Activated T-cell treated with anti-CD3 and anti-CD28 coated beads, Interleukin-2, amount 50 U/mL, for 48 hours (primary cell): ENCODE measurements at places on chromosomes 5 and 9.
A peak's percentile ranks its signal among the peaks of the same experiment; 100 is the strongest.

DNA sequence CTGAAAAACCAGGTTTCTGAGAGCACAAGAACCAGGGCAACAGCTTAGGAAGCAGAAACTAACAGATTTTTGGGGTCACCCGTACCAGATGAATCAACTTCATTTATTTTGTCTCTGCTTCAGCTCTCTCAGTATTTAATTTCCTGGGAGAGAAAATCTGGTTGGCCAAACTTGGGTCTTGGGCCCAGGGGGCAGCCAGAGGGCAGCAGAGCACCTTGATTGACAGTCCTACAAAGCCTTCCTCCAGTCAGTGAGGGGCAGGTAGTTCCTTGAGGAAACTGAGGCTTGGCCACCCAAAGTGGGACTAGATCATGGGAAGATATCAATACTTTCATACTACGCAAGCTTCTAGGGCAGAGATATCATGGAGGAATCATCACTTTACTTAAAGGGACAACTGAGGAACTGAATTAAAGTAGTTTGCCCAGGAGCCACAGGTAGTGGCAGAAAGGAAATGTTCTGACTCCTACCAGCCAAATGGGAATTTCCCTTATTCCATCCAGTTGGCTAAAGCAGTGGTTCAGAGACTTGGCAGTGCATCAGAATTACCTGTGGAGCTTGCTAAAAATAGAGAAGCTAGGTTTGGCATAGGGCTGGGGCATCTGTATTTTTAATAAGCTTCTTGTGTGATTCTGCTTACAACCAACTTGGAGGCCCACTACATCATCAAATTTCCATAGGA lies 21.5 kb upstream of the ARHGAP26 start:
- DNase-seq, result peak; percentile 62

GRCh38 chr5:173868096-173868880 lies 19.9 kb upstream of the CPEB4 start:
- DNase-seq, result no peak

DNA sequence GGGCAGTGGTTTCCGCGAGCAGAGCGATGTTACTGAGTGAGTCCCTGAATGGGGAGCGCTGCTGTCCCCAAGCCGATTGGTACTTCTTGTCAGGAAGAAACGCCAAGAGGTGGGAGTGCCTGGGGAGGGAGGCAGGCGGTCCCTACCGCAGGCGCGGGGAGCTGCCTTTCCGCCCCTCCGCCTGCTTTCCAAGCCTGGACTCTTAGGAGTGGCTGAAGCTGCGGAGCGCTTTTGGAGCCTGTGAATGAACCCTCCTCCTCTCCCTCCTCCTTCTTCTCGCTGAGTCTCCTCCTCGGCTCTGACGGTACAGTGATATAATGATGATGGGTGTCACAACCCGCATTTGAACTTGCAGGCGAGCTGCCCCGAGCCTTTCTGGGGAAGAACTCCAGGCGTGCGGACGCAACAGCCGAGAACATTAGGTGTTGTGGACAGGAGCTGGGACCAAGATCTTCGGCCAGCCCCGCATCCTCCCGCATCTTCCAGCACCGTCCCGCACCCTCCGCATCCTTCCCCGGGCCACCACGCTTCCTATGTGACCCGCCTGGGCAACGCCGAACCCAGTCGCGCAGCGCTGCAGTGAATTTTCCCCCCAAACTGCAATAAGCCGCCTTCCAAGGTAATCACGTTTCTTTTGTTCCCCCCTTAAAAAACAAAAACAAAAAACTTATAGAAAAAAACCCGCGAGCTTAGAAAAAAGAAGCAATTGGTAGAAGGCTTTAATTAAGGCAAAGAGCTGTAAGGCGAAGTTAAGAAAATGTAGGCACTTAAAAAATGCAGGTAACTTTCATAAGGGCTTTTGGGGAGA lies at the start of gene VCAN:
VCAN (plus strand) TSS at position 340 of the 808 bp plus-strand sequence. CDS start 11,775 bp downstream, outside the sequence.
- DNase-seq, result peak; percentile 25

- peak; percentile 96 for DNase-seq
These were observed 2.8 kb upstream of the MYORG start for GRCh38 chr9:34379334-34380033.

DNA sequence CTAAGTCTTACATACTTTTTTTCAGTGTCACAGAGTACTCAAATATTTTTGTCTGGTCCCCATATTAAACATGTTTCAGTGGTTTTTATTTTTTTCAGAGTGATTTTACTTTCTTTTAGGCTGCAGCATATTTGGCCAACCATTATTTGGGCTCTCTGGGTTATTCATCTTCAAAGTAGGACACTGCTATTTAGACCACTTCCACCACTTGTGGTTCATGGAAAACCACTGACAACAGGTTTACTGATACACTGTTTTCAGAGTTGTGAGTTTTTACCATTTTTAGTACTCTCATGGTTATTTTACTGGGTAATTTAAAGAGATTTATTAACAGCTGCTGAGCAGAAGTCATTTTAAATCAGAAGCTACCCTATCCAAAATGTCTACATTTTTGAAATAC lies 437.6 kb downstream of the KIAA0825 start:
- DNase-seq, result no peak

GRCh38 chr5:39850291-39850690 lies 425.5 kb upstream of the DAB2 start:
- DNase-seq, result no peak

- DNase-seq, result no peak
These were observed 382.4 kb downstream of the TMEM167A start for GRCh38 chr5:82694711-82695285.

DNA sequence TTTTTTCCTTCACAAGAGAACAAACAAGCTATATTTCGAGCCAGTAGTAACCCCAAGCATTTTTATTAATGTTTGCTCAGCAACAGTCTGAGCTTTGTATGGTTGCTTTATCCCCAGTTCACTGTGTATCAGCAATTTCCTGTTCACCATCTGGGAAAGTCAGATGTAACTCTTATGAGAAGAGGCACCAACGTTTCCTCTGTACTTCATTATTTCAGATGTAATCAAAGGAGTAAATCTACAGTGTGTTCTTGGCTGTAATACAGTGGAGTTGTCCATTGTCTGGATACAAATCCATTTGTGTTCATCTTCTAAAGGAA lies 340.2 kb downstream of the ARRDC3 start:
- no peak for DNase-seq

GRCh38 chr5:91126448-91126847 lies 256.7 kb downstream of the ARRDC3 start:
- DNase-seq, result no peak

DNA sequence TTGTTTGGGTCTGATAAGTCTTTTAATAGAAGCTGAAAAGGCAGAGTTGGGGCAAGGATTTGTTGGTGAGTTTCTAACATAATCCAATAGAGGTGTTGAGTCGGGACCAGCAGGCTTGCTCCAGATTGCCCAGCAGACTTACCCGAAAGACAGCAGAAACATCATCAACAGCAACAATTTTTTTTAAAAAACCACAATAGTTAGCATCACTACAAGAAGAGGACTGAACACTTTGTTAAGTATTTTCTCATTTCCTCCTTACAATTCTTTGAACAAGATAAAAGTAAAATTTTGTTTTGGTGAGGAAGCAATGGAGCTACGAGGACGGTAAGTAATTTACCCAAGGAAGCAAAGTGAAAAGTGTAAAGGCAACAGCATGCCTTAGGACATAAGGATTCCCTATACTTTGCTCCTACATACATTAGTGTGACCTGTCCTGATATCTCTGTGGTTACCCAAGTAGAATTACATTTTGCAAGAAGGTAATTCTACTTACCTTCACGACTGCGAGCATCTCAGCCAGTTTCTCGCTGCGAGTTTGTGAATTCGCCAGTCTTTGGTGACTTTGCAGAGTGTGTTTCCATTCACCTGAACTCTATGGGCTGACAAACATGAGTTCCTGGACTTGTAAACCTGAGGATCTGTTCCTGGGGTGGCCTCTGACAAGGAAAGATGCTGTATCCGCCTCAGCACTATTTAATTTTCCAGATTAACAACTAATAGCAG lies 13.2 kb downstream of the ITK start:
- DNase-seq, result no peak

DNA sequence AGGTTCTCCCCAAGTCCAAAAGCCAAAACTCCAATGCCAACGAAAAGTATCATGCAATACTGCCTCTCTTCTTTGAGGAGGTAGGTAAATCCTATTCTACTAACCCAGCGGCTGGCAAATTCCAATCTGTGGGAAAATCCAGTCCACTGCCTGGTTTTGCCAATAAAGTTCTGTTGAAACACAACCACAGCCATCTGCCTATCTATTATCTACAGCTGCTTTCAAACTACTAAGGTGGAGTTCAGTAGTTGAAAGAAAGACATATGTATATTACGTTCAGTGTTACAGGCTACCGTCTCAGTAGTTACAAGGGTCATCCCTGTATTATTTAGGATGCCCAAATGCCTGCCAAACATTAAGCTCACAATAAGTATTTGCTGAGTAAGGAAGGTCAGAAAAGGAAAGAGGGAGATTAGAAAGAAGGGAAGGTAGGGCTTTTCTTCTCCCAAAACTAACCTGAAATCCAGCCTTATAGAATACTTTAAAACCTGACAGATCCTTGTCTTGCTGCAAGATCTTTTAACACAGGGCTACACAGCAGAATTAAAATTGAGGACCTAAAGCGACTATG lies 16.2 kb downstream of the ARL15 start:
- DNase-seq, result no peak

GRCh38 chr5:135879591-135879990 lies 16.1 kb downstream of the IL9 start:
- DNase-seq, result no peak

- DNase-seq, result no peak
These were observed 278.5 kb downstream of the TMEM167A start for GRCh38 chr5:82798676-82799075.

- DNase-seq, result no peak
These were observed 56.8 kb downstream of the NIPAL4 start for GRCh38 chr5:157516626-157517325.

DNA sequence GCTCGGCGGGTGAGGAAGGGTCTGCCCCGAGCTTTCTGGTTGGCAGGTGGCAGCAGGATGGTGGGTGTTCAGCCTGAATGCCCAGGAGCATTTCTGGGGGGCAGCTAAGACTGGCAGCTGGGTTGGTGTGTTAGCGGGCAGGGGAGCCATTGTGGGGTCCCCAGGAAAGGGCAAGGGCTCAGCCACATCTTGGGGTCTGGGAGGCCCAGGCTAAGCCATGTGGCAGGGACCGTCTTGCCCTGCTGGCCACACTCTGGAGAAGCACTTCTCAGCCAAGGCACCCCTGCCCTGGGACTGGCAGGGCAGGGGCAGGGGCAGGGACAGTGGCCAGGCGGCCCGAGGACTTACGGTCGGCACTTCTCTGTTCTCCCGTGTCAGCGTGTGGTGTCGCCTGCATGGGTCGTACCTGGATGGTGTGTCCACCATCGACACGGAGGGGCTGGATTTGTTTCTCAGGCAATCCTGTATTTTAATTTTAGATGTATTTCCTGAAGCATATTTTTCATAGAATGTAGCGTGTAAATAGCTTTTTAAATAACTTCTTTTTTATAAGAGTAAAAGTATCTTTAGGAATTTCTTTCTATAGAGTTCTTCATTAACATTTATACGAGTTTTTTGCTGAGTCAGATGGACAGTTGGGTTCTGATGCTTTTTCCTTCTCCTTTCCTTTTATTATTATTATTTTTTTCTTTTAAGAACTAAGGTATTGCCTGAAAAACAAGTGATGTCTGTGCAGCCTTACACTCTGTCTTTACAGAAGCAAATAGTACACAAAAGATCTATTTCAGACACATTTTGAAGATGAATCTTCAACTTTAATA lies 102.0 kb downstream of the PHF2 start:
- DNase-seq, result peak; percentile 6

- DNase-seq, result peak; percentile 22
These were observed at the start of gene ADAMTS2 for GRCh38 chr5:179345433-179346321. ADAMTS2 (minus strand) TSS chr5:179345461; CDS start chr5:179345328, 133 bp downstream.

DNA sequence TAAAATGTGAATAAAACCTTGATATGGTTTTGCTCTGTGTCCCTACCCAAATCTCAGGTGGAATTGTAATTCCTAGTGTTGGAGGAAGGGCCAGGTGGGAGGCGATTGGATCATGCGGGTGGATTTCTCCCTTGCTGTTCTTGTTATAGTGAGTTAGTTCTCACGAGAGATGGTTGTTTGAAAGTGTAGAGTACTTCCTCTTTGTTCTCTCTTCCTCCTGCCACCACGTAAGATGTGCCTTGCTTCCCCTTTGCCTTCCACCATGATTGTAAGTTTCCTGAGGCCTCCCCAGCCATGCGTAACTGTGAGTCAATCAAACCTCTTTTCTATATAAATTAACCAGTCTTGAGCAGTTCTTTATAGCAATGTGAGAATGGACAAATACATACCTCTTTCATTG lies 34.9 kb downstream of the TARS1 start:
- no peak for DNase-seq

DNA sequence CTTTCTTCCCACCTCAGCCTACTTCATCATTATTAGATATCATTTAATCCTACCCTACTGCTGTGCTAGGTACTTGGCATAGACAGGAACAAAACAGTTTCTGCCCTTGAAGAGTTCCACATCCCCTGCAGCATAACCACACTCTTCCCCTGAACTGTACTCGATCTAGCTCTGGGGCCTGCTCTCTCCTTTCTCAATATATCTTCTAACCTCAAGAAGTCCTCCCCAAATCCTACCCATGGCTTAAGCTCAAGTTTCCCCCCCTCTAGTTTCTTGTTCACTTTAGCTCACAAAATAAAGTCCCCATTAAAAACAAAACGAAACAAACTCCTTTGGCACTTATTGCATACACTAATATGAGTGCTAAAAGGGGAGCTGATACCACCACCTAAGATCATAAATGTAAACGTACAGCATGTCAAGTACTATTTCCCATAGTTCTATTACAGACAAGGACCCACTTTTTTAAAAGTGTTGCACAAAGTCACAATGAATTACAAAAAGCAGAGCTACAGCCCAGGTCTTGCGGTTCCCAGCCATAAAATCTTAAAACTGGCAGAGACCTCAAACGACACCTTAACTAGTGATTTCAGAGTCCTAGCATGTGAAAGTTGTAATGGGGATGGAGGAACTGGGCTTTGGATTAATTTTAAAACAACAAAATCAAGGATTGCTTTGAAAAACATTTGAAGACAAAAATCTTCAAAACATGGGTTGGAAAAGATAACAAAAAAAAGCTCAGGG lies 80.7 kb downstream of the PTPDC1 start:
- DNase-seq, result no peak

- DNase-seq, result no peak
These were observed 176.4 kb downstream of the ARRDC3 start for GRCh38 chr5:91206734-91207133.

DNA sequence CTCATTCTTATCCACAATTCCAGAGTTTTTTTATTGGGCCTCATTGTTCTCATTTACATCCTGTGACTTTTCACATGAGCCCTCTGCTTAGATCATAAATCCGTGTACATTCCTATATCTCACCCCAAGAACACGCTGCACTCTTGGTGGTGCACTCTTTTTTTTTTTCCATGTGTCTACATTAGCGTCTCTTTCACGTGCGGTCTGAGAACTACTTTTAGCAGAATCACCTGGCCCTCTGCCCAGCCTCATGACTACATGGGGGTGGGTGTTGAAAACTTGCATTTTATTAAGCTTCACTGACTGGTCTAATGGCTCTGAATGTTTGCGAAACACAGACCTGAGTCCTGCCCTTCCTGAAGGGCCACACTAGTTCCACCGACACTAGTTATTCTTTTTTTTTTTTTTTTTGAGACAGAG lies 18.6 kb downstream of the C9orf57 start:
- DNase-seq, result no peak

- DNase-seq, result no peak
These were observed 343.1 kb downstream of the OSTF1 start for GRCh38 chr9:75431375-75431774.
